ENCODE measurements at places on chromosomes 16 and 17.

DNA sequence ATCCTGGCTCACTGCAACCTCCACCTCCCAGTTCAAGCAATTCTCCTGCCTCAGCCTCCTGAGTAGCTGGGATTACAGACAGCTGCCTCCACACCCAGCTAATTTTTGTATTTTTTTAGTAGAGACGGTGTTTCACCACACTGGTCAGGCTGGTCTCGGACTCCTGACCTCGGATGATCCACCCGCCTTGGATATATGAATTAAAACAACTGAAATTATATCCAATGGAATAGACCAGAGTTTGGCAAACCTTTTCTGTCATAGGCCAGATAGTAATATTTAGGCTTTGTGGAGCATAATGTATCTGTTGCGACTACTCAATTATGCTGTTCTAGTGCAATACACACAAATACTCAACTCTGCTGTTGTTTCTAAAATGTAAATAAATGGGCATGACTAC is 93.8 kb upstream of the NACA2 start:
- no peak for DNase-seq

- DNase-seq = peak; percentile 34
Measured at GRCh38 chr17:42421507-42422338, 1.3 kb downstream of the CAVIN1 start.

DNA sequence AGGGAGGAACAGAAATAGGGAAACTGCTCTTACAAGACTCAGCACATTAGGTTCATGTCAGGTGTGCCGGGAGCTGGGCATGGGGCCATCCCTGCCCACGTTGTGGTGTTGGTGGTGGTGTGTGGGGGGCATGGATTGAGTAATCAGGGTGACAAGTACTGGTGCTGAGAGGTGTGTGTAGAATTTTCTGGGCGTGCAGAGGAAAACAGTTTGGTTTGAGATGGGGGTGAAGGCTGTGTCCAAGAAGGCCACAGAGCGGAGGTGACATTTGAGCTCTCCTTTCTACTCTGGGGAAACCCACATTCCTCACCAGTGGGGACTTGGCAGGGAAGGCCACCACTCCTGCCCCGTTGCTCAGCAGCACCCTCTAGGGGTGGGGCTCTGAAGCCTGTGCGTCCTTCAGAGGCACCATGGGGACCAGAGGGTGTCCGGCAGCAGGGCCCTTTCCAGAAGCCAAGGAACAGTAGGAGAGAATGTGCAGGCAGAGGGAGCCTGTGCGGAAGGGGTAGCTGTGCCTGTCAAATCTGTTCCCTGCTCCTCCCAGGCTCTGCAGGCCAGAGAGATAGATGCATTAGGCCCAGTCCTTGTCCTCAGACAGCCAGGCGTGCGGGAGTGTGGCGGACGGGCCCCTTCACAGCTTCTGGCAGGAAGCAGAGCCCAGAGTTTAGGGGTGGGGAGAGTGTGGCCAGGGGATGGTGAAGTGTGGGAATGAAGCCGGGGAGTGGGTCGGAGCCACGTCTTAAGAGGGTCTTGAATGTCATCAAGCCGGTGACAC is 48.7 kb upstream of the GSE1 start:
- no peak for DNase-seq

DNA sequence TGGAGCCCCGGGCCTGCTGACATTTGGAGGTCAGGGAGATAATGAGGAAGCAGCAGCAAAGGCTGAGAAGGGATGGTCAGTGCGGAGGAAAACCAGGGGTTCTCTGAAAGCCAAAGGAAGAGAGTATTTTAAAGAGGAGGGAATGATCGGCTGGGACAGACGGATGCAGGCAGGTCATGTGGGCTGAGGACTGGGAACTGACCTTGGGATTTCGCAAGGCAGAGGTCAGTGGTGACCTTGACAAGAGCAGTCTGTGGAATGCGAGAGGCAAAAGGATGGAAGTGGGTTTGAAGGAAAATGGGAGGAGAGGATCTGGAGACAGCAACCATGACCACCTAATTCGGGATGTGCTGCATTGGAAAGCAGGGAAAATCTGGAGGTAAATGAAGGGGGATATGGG is 10.2 kb downstream of the EFTUD2 start:
- DNase-seq = no peak

- no peak for DNase-seq
Measured at GRCh38 chr16:80899809-80900592, 95.6 kb upstream of the CDYL2 start.

GRCh38 chr17:16197276-16197675 is 18.1 kb downstream of the NCOR1 start:
- no peak for DNase-seq

DNA sequence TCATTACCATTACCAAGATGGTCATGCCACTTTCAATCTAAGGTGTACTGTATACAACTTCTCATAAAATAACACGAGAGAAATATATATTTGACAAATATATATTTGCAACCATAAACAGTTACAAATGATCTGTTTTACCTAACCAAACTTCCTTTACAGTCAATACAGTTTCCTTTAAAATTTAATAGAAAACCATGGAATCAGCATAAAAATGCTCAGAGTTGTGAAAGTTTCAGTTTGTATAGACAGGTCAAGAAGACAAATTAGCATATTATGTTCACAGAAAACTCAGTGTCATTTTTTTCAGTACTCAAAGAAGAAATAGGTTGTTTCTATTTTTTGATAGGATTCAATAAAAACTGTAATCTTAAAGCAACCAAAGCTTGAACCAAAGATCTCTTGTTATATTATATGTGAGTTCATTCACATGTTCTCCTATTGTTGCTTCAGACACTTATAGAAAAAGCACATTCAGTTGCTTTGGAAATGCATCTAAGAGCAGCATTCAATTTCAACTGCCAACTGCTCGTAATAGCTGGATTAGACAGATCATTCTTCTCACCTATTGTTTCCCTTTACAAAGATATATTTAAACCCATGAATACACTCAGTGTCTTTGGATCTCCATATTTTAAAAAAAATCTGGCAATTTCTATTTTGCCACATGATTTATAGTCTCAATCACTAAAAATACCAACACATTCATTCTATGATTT is 15.1 kb downstream of the SSH2 start:
- no peak for DNase-seq

- no peak for DNase-seq
Measured at GRCh38 chr17:33330877-33331276, 37.8 kb upstream of the ASIC2 start.

GRCh38 chr17:66633317-66633965 is 201.5 kb upstream of the CACNG5 start:
- no peak for DNase-seq

- no peak for DNase-seq
Measured at GRCh38 chr17:32953045-32953444, 25.1 kb downstream of the TMEM98 start.

DNA sequence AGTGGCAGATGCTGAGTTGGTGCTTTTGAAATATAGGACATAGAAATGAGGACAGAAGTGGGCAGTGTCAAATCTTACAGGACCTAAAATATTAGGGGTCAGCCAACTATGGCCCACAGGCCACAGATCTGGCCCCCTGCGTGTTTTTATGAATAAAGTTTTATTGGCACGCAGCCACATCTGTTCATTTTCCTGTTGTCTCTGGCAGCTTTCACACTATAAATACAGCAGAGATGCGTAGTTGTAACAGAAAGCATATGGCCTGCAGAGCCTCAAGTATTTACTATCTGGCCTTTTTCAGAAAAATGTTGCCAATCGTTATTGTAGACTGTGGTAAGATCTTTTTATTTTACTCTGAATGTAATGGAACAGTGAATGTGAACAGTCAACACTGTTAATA is 82.8 kb downstream of the ABCC6 start:
- no peak for DNase-seq

- DNase-seq = no peak
Measured at GRCh38 chr17:80345321-80345720, 69.6 kb upstream of the ENDOV start.
